SJSA1 (cell line): ENCODE measurements at places on chromosomes 11 and 22.

GRCh38 chr22:23898006-23898974 lies 4.1 kb downstream of the MIF start:
- DNase-seq = no peak

GRCh38 chr22:45442116-45442515 lies 28.6 kb downstream of the RIBC2 start:
- DNase-seq = no peak

- no peak for DNase-seq
Observed at GRCh38 chr11:130642994-130643393, 194.5 kb downstream of the ADAMTS15 start.

GRCh38 chr11:124586238-124586860 lies 16.6 kb downstream of the OR8A1 start:
- peak; percentile 37 for DNase-seq

DNA sequence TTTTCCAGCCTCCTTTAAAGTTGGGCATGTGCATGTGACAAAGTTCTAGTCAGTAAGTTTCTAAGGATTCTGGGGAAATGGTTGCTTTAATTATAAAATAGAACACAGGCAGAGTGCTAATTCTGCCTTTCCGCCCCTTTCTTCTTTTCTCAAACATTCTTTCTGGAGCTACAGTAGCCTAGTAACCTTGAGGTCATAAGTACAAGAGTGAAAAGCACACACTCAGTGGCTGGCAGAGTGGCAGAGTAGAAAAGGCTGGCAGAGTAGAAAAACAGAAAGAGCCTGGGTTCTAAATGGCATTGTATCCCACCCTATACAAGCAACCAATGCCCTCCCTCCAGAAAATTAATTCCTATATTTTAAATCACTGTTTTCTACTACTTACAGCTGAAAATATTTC lies 51.2 kb downstream of the PAK1 start:
- no peak for DNase-seq

- DNase-seq = no peak
Observed at GRCh38 chr11:77559686-77560401, 29.9 kb upstream of the AQP11 start.
